GM12892 (cell line): ENCODE measurements at places on chromosomes 1 and 21.

GRCh38 chr1:220235462-220235861 is 36.8 kb downstream of the RAB3GAP2 start:
- DNase-seq = no peak

- no peak for DNase-seq
These were observed 120.5 kb downstream of the IER5 start for GRCh38 chr1:181208967-181209366.

GRCh38 chr1:19322481-19322880 is 10.4 kb downstream of the SLC66A1 start:
- no peak for DNase-seq

DNA sequence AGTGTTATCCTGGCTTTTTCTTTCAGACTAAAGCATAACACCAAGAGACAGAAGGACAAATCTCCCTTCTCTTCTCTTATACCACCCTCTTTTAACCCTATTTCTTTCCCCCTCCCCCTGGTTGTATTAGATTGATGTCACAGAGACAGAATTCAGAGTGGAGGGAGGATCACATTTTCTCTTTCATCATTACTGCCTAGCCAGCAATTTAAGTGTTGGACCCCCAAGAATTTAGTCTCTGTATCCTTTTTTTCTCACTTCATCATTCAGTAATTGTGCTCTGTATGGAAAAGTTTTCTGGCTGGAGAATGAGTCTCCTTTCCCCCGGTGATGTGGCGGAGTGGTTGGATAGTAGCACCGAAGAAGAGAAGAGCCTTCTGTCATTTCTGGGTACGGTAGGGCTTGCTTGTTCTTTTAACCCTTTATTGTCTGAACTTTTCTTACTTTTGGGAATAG is 124.8 kb downstream of the CLEC20A start:
- no peak for DNase-seq

DNA sequence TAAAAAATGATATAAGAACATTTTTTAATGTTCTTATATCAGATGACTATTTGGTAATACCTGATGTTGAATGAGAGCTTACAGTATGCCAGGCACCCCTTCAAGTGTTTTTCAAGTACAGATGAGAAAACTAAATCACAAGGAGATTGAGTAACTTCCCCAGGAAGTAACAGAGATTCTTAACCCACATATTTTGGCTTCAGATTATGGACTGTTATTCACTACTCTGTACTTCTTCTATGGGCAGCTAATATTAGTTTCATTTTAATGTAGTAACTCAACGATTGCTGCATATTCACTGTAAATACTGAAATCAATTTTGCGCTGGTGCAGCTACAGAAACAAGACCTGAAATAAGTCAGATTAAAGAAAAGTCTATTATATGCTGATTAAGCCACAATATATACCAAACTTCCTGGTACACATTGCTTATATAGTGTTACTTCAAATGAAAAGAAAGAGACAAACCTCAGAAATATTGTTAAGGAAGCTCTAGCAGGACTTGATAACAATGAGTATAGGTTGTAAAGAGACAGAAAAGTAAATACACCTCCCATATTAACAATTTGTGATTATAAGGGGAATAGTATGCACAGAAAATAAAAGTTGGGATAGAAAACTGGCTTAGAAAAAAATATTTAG is 19.7 kb downstream of the DPYD start:
- DNase-seq = no peak

DNA sequence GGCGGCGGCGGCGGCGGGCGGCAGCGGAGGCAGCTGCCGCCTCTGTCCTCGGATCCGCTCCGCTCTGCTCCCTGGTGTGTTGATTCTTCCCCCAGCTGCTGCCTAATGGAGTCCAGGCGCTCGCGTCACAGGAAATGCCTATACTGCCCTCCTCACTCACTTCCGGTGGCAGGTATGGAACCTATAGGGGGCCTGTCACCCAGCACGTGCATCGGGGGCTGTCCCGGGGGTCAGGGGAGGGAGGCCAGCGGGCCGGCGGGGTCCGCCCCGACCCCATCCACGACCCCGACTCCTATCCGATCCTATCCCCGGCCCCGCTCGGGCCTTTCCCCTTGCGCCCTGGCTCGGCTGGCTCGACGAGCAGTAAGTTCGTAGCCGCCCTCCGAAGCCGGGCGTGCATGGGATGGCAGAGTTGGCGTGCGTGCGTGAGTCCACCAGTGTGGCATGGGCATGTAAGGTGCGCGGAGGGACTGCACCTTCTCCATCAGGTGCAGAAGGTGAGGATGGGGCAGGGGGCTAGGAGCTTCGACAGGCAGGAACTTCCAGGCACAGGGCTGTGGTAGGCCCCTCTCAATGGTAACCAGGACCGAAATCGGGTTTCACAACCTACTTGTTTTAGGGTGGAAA is at the start of gene WDR26:
Gene WDR26 (minus strand): TSS at position 107 of the 627 bp plus-strand sequence.
- peak; percentile 86 for DNase-seq

GRCh38 chr1:114079596-114080190 is 74.0 kb downstream of the SYT6 start:
- DNase-seq = no peak

DNA sequence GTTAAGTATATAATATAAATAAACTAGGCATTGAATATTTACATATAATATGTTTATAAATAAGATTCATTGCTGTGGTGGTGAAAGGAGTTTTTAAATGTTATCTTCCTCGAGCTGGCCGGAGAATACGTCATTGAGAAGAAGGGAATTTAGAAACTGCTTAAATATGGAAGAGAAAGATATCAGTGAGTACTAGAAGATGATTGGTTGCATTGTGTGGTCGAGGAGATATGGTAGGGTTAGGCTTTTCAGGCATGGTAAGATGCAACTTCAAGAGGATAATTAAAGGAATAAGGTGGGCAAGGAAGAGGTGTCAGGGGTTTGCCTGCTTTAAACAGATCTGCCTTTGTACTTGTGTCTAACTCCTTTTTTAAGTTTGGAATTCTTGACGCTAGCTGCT is 73.5 kb downstream of the RPS6KC1 start:
- DNase-seq = no peak

DNA sequence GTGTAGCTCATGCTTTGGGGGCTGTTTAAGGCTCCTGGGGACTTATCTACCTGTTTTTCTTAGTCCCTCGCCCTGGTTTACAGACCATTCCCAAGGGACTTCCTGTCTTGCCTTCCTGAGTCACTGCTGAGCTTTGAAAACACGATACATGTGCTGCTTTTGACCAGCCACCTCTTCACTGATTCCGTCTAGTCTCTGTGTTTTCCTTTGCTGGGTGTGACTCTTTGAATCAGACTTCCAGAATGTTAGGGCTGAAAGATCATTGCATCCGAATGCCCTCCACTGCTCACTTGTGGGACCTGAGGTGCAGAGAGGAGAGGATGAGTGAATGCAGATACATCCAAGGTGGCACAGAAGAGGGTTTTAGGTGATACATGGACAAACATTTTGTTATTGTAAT is 35.4 kb upstream of the CITED4 start:
- DNase-seq = no peak

- no peak for DNase-seq
These were observed 9.8 kb downstream of the ITSN1 start for GRCh38 chr21:33651965-33652680.

DNA sequence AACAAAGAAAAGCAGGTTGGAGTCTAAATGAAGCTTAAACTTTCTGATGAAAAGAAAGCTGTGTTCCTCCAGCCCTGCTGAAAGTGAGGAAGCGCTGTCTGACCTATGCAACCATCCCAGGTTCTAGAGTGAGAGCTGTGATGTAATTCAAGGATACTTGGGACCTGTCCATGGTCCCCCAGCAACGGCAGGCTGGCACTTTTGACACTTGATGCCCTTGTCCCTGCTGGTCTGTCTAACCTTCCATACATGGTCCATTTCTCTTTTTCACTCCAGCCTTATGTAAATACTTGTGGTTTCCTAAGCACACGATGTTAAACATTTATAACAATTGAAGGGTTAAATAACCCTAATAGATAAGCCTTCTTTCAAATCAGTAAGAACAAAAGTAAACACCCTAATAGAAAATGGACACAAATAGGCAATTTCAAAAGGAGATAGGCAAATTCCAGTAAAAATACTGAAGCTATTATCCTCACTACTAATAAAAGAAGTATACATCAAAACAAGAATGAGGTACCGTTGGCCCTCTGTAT is 17.7 kb upstream of the KDM4A start:
- DNase-seq = no peak

DNA sequence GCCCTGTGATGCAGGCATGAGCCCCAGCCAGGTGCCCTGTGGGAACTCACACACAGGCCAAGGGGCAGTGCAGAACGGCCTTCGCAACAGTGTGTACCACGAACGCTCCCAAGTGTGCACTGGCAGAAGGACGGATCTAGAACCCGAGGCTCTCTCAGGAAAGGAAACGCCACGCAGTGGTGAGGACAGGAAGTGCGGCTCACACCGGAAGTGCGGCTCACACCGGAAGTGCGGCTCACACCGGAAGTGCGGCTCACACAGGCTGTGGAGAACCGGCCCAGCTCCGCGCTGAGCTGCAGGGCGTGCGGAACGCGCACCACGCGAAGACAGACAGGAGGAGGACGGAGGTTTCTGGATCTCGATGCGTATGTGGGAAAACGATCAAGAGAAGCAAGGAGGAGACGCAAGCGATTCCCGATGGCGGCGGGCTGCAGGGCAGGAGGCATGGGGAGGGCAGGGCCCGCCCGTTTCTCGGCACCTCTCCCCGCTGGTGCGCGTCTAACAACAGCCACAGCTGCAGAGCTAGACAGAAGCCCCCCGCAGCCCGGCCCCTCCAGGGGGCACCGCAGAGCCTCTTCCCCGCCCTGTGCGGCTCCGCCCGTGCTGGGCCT is 35.9 kb upstream of the TMEM52 start:
- DNase-seq = no peak

DNA sequence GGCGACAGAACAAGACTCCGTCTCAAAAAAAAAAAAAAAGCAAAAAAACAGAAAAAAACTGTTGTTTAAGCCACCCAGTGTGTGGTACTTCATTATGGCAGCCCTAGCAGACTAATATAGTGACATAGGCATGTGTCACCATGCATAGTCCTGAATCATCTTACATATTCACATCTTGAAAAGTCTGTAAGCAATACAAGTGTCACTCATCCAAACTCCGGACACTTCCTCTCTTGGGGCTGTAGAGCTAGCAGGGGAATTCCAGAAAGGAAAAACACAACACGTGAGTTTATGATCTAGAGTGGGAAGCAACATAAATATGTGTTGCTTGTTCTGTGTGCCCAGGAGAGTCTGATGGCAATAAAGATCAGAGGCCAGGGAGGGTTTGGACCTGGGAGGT is 81.6 kb upstream of the KCNE2 start:
- DNase-seq = no peak

GRCh38 chr1:46719689-46720088 is 775 bp upstream of the EFCAB14 start:
- no peak for DNase-seq

- no peak for DNase-seq
These were observed 233.0 kb upstream of the KAZN start for GRCh38 chr1:14365301-14365988.

GRCh38 chr1:202144402-202145067 is at the start of gene ARL8A:
TSS of gene ARL8A (minus strand) at chr1:202144737. CDS start at chr1:202144572, 165 bp downstream.
- DNase-seq = peak; percentile 87

DNA sequence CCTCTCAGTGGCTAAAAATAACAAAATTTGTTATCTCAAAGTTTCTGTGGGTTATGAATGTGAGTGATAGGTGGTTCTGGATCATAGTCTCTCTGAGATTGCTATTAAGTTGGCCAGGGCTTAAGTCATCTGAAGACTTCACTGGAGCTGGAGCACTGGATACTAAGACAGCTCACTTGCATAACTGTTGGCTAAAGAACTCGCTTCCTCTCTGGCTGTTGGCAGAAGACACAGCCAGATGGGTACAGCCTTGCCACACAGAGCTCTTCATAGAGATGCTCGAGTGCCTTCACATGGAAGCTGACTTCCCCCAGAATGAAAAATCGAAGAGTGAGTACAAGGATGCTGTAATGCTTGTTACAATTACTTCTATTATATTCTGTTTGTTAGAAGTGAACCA is 333.8 kb downstream of the ZP4 start:
- DNase-seq = no peak
